AG09309 (cell line): ENCODE measurements at places on chromosomes 2 and 18.

- DNase-seq: no peak
Measured at GRCh38 chr2:186903216-186903615, 54.2 kb upstream of the ZSWIM2 start.

DNA sequence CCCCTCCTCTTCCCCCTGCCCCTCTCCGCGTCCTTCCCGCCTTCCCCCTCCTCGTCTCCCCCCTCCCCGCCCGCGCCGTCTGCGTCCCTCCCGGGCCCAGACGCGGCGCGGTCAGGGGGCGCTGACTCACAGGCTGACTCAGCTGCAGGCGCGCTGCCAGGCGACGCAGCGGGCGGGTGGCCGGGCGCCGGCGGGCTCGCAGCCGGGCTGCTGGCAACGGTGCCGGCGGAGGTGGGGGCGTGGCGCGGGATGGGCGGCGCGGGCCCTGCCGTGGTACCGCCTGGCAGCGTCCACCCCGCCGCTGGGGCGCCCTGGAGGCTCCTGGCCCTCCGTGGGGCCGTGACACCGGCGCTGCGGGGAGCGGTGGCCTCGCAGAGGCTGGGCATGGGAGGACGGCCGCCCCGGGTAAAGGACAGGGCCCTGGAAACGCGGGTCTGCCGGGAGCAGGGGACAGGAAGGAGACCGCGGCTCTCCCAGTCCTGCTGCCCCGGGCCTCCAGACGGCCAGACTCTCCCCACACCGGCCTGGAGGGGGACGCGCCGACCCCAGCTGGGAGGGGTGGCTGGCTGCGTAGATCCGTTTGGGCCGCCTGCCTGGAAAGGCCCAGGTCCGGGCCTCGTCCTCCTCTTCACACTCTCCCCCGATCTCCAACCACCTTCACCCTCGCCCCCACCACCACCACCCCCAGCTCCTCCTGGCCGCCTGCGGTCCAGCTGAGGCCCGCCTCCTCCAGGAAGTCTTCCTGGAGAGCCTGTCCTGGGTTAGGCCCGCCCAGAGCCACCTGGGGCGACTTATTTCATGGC, 10.0 kb upstream of the PROC start:
- peak; percentile 37 for DNase-seq

- DNase-seq: no peak
Measured at GRCh38 chr18:37471637-37472036, 94.0 kb downstream of the CELF4 start.

GRCh38 chr2:67394734-67395133, 2.4 kb upstream of the ETAA1 start:
- DNase-seq: peak; percentile 34

DNA sequence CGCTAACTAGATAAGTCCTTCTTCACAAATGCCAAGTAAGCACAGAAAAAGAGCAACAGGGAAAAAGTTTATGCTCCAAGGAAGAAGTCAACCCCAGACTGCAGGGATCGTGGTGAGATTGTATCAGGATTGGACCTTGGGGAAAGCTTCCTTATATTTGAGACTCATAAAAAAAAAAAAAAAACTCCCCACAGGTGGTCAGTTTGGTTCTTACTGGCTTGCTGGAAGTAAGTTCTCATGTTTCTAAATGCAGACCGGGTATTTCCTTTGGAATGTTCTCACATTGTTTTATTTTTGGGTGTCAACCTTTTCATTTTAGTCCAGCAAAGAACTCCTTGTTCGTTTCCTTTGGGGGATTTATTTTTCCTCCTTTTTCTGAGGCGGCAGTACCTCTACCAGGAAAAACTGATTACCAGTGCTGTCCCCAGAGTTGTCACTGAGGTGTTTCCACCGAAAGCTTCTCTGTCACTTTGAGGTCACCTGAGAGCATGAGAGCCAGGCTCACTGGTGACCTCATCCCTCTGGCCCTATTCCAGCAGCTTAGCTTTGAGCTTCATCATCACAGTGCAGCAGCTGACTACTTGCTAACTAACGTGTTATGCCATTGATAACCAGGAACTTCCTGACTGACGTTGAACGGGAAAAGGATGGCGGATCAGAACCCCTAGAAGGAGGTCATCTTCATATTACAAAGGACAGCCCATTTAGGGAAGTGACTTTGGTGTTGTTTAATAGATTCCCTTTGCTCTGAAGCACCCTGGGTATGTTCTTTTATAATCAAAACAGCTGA, 16.8 kb upstream of the ATP8B1 start:
- DNase-seq: no peak

DNA sequence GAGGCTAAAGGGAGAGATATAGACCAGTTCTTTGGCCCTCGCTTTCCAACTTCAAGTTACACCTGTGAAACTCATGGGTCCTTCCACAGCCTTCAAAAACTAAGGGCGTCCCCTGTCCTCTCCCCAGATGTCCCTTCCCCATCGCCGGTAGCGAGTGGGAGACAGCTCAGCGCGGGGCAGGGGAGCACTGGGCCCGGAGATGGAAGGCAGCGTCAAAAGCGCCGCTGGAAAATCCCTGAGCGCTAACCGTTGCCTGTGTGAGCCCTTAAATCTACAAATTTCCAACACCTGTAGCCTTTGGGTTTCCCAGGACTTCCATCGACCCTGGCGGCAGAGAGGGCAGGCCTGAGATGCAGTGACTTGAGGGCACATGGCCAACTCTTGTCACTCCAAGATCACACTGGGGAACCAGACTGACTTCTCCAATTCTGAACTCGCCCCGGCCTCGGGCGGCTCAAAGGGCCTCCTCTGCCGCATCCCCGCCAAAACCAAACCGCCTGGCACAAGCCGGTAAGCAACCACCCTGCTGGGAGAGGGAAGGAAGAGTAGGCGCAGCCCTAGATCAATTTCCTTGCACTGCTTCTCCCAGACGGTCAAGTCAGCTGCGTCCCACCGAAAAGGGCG, 879 bp upstream of the EPAS1 start:
- no peak for DNase-seq

DNA sequence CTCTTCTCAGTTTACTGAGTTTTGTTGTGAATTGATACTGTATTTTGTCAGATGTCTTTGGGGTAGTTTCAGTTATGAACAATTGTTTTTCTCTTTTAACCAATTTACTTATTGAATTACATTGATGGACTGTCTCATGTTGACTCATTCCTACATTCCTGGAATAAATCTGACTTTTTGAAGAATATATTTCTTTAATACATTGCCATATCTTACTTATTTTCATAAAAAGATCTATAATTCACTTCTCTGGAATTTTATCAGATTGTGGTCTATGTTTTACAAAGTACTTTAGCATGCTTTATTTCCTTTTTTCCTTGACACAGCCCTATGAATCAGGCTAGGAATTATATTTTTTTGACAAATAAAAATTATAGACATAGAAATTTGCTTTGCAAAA, 268.3 kb downstream of the PLCL1 start:
- DNase-seq: no peak

GRCh38 chr2:132849118-132849517, 179.1 kb upstream of the LYPD1 start:
- peak; percentile 46 for DNase-seq
